HL-60 (cell line): ENCODE measurements at places on chromosomes 13 and 19.

DNA sequence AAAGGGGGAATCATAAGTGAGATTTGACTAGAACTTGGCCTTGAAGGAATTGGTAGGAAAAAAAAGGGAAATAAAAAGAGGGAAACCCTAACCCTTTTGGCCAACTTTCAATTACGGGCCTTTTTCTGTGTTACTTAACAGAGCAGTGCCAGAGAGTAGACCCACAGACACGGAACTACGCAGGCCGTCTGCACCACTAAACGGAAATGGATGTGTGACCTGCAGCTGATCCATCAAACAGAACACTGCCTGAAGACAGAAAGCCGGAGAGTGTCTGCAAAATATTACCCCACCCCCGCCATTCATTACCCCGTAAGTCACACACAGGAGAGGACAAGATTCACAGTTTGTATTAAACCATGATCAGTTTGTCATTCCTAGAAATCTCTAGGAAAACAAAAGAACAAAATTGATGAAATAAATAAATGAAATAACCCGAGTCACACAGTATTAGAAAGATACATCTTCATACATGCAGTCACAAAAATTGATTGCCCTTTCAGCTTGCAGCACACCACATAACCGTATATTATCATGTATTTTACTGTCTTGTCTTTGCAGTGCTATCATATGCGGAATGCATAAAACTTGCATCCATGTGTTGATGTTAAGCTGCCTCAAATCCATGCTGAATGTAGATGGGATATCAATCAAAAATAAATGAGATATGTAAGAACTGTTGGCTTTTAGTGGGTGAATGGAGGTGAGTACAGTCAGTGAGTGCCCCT lies 424.7 kb downstream of the IRS2 start:
- peak; percentile 41 for DNase-seq

DNA sequence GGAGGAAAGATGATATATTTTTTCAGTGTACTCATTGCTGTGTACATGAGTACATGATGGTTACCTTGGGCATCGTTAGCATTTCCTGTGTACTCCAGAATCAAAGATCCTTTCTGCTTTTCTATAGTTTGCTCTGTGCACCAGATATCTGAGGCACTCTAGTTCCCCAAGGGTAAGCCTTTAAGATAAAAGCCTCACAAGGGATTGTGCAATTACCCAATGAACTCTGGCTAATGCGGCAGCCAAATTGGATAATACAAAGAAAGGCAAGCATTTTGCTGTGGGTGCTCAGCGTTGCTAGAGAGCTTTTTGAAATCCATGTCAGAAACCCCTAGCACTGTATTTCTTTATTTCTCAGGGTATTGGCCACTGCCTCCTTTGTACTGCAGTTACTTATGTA lies 2.9 kb downstream of the CYSLTR2 start:
- DNase-seq = peak; percentile 71

- DNase-seq = no peak
These were observed 11.3 kb downstream of the DDX39A start for GRCh38 chr19:14407605-14408484.

- DNase-seq = no peak
These were observed 34.4 kb downstream of the DHRS12 start for GRCh38 chr13:51769455-51770127.

GRCh38 chr13:28474491-28475134 lies 20.3 kb downstream of the FLT1 start:
- DNase-seq = no peak

- DNase-seq = no peak
These were observed 117.4 kb downstream of the ESD start for GRCh38 chr13:46679369-46680120.

GRCh38 chr13:91894316-91894715 lies 495.9 kb downstream of the GPC5 start:
- no peak for DNase-seq

DNA sequence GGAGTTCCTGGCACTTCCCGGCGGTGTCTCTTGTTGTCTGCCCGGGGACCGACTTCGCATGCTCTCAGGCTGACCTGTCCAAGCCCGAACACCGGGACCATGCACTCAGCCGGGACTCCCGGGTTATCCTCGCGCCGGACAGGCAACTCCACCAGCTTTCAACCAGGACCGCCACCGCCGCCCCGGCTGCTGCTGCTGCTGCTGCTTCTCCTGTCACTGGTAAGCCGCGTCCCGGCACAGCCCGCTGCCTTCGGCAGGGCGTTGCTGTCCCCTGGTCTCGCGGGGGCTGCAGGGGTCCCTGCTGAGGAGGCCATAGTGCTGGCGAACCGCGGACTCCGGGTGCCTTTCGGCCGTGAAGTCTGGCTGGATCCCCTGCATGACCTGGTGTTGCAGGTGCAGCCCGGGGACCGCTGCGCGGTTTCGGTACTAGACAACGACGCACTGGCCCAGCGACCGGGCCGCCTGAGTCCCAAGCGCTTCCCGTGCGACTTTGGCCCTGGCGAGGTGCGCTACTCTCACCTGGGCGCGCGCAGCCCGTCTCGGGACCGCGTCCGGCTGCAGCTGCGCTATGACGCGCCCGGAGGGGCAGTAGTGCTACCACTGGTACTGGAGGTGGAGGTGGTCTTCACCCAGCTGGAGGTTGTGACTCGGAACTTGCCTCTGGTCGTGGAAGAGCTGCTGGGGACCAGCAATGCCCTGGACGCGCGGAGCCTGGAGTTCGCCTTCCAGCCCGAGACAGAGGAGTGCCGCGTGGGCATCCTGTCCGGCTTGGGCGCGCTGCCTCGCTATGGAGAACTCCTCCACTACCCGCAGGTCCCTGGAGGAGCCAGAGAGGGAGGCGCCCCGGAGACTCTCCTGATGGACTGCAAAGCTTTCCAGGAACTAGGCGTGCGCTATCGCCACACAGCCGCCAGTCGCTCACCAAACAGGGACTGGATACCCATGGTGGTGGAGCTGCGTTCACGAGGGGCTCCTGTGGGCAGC lies 661 bp downstream of the FREM2 start:
- no peak for DNase-seq

GRCh38 chr13:78601124-78601873 lies 2.1 kb downstream of the POU4F1 start:
- no peak for DNase-seq

DNA sequence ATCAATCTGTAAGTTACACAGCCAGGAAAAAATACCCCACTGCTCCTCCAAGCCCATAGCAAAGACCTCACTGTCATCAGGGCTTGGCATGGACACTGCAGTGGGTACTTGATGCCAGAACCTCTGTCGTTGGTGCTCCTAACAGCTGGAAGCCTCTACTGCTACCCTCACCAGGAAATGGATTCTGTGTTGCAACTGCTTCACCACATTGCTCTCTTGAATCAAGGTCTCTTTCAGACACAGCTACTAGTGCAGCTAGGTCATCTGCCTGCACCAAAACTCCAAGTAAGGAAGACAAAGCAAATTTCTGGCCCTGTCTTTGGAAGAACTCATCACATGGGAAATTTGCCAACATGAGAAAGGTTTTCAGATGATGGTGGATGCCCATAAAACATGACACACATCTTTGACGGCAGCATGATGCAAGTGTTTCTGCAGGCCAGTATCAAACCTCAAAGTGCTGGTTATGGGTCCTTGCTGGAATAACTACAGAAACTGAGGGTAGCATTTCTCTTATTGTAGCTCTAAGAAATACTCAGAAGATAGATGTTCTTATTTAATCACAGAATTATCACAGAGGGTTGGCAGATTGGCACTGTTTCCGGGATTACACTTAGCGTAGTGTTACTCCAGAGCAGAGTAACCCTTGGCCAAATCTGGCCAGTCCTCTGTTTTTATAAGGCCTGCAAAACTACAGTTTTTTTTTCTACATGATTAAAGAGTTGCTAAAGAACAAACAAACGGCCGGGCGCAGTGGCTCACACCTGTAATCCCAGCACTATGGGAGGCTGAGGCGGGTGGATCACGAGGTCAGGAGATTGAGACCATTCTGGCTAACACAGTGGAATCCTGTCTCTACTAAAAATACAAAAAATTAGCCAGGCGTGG lies 12.9 kb upstream of the PCCA start:
- no peak for DNase-seq

DNA sequence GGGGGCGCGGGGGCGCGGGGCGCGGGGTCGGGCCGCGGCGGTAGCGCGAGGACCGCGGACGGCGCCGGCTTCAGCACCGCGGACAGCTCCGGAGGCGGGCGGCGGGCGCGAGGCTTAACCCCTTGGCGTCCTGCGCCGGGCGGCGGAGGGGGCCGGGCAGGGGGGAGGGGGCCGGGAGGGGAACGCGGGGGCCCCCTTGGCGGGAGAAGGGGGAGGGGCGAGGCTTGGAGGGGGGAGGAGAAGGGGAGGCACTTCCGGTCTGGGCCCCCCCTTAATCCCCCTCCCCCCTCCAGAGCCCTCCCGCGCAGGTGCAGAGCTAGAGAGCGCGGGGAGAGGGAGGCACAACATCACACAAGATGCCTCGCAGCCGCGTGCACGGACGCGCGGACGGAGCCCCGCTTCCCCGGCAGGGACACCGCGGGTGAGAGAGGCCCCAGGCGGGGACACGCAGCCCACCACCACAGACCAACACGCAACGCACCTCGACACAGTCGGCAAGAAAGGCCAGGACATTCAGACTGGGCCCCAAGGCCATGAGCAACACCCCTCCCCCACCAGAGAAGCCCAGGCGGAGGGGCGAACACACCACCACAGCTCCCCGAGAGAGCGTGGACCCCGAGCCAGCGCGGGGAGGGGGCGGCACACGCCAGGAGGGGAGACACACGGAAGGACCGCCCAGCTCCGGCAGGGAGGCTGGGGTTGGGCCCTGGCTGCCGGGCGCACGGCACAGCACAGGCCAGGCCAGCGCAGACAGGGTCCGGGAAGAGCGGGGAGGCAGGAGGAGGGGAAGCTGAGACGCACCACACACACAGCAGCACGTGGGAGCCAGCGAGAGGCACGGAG lies 24.1 kb downstream of the SHANK1 start:
- no peak for DNase-seq

DNA sequence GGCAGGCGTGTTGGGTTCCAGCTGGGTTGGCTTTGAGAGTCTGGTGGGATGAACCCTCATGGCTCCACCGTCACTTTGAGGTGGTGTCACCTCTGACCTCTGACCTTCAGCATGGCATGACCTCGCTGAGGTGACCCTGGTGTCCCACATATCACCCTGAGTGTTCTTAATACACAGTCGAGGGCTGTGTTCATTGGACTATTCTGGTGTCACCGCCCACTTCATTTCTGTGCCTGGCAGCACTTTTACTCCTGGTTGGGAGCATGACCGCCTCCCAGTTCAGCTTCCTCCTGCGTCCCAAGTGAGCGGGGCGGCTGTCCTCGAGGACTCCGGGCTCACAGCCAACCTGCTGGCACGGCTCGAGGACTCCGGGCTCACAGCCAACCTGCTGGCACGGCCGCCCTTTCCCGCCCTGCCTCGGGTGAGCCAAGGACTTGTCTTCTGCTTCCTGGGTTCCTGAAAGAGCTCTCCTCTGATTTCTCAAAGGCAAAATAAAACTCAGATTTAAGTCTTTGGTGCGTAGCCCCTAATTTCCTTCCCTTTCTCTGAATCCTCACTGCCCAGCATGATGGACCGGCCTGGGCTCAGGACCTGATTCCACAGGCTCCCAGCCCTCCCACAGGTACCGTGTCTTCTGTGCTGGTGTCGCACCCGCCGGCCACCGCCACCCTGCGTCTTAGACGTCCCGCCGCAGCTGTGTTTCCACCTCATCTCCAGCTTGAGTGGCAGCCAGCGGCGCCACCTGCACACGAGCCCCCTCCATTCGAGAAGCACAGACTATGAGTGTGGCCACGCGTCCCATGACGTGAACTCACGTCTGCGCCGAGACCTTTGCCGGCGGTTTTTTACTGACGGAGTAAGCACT lies 10.4 kb downstream of the ATP4B start:
- no peak for DNase-seq

DNA sequence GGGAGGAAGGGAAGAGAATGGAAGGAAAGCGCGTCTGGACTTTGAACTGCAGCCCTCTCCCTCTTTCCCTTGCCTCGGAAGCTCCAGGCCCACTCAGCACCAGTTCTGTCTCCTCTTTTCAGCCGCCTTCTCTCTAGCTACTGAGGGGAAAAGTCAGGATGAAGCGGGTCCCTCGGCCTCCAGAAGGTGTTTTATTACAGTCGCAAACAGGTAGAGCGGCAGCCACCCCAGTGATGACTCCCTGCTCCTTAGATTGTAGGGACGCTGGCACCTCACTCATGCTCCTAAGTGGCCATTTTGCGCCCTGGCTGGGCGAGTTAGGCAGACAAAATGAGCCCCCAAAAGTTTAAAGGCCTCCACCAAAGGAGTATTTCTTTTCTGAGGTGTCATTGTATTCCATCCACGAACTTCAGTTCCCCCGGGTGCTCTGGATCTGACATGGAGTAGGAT lies 954 bp upstream of the STK24 start:
- DNase-seq = no peak

- no peak for DNase-seq
These were observed 77.9 kb downstream of the SPACA7 start for GRCh38 chr13:112453874-112454647.

DNA sequence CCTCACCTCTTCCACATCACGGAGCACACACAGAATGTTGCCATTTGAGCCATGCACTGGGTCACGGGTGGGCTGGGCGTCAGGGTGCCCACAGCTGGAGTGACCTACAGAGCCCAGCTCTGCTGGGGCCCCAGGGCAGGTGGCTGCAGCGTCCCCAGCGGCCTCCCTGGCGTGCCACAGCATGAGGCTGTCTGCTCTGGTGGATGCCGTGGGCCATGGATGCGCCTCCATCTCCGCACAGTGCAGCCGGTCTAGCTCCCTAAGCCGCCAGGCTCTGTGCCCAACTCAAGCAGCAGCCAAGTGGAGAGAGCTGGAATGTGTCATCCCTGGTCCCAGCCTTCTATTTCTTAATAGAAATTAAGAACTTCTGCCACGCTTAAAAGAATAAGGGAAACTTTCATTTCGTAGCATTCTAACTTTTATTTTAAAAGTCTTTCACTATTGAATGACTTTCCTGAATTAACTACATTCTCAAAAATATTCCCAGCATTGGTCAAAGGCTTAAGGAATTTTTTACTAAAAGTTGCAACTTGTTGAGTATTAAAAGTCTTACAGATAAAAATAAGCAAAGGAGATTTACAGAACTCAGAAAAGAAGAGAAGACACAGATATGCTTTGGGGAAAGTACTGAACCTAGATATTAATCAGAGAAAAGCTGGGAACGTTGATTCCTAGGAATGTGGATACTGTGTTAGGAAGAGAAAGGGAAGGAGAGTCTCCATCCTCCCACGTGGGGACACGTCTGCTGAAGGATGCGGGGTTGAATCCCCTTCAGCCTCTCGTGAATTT lies 59.3 kb downstream of the ATP11A start:
- no peak for DNase-seq

DNA sequence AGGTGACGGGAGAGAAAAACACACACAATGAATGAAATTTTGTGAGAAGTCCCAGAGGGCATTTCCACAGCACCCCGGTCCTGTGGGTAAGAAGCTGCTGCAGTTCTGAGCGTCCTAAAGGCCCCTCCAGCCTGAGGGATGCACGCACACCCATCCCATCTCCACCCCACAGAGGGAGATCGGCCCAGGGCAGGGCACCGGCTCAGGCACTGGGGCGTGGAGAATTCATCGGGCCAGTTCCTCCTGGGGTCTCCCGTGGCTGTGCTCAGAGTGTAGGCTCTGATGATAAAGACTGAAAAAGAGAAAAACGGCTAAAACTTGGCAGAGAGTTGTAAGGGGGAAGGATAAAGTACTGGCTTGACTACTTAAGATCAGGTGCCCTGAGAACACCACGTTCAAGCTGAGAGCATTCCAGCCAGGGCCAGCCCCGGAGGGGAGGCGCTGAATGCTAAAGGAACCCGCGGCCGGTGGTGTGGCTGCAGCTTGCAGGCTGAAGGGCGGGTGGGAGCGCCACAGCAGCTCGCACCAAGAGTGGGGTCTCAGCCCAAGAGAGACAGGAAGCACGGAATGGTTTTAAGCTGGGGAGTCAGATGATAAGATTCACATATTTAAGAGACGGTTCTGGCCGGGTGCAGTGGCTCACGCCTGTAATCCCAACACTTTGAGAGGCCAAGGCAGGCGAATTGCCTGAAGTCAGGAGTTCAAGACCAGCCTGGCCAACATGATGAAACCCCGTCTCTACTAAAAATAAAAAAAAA lies 121.9 kb upstream of the SPACA7 start:
- no peak for DNase-seq
